ENCODE measurements at places on chromosomes 7 and 10.
A peak's percentile ranks its signal among the peaks of the same experiment; 100 is the strongest.

DNA sequence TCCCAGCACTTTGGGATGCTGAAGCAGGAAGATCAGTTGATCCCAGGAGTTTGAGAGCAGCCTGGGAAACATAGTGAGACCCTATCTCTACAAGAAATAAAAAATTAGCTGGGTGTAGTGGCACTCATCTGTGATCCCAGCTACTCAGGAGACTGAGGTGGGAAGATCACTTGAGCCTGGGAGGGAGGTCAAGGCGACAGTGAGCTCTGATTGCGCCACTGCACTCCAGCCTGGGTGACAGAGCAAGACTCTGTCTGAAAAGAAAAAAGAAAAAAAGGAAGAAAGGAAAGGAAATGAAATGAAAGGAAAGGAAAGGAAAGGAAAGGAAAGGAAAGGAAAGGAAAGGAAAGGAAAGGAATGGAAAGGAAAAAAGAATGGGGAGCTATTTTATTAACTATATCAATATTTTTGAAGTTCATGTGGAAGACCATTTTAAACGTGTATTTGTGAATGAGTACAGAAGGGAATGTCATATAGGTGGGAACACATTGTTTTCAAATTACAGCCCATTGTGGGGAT, 7.1 kb upstream of the IFIT2 start:
- no peak for DNase-seq

- DNase-seq = no peak
Observed at GRCh38 chr7:40918701-40919271, 784.0 kb downstream of the SUGCT start.

DNA sequence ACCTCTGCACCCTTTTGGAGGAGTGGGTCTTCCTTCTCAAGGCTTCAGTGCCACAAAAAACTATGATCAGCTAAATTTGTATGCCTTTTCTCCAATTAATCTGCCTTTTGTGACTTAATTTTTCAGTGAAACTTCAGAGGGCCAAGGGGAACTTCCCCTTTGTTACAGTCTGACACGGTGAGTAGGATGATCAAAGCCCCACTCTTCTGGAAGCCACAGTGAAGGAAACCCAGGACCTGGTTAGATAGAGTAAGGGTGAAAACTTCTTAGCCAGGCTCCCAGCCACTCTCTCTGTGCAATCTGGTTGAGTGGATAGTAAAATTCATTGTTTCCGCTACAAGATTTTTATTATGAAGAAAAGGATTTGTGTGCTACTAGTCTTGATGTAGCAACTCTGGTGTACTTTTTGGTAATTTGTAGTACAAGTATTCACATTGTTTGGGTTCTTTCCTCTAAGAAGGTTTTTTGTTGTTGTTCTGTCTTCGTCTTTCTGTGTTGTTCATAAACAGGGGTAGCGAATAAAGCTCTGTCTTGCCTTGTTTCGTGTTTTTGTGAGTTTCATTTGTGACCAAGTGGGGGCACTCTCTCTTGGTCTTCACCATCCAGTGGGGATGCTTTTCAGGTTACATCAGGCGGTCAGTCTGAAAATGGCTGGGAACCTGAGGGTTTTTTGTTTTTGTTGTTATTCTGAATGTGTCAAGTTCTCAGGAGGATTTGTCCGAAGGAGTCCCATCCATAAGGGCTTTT, 268.5 kb upstream of the NPSR1 start:
- no peak for DNase-seq

DNA sequence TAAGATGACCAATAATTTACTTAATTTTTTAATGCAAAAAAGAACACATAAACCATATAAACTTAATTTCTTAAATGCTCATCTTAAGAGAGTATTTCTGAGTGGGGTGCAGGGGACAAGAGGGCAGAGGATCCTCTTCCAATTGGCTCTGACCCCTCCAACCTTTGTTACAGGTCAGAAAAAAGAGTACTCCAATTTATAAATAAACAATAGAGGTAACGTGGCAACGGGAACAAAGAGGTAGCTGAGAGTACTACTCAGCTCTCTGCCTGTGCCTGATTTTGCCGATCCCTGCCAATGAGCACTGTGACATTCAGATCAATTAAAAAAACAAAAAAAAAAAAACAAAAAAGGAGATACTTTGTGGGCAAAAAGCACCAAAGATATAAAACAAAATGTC, 307.9 kb downstream of the PARD3 start:
- DNase-seq = no peak

GRCh38 chr10:3723766-3724165, 61.2 kb downstream of the KLF6 start:
- DNase-seq = no peak

GRCh38 chr7:68613897-68614296, 984.4 kb upstream of the AUTS2 start:
- DNase-seq = no peak

DNA sequence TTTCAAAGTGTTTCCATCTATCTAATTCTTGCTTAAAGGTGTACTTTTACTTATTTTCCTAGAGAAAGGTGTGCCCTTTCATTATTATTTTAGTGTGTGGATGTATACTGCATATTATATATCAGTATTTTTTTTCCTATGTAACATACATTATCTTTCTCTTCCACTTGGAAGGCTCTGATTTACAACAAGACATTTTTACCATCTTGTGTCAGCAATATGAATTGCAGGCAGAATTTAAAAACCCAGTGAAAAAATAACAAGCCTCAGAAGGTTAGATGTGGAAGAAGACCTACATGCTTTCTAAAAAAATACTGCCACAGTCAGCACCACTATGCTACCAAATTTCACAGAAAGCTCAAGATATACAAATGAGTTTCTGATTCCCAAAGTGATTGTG, 327.7 kb upstream of the STEAP1 start:
- no peak for DNase-seq

DNA sequence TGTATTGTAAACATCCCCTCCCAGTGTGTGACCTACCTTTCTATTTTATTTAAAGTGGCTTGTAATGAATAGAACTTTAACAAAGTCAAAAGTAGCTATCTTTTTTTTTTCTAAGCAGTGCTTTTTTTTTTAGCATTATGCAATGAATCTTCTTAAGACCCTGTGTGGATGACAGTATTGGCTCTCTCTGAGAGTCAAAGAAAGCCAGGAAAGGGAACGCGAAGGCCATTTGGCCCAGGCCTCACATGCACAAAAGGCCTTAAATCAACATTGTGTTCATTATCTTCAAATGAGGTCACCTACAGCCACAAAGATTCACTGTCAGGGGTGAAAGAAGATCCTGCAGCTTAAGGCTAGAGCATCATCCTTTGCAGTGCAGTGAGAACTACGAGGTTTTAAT, 721.5 kb downstream of the GRID1 start:
- no peak for DNase-seq

- DNase-seq = no peak
Observed at GRCh38 chr7:1540776-1541271, 10.3 kb downstream of the MAFK start.

DNA sequence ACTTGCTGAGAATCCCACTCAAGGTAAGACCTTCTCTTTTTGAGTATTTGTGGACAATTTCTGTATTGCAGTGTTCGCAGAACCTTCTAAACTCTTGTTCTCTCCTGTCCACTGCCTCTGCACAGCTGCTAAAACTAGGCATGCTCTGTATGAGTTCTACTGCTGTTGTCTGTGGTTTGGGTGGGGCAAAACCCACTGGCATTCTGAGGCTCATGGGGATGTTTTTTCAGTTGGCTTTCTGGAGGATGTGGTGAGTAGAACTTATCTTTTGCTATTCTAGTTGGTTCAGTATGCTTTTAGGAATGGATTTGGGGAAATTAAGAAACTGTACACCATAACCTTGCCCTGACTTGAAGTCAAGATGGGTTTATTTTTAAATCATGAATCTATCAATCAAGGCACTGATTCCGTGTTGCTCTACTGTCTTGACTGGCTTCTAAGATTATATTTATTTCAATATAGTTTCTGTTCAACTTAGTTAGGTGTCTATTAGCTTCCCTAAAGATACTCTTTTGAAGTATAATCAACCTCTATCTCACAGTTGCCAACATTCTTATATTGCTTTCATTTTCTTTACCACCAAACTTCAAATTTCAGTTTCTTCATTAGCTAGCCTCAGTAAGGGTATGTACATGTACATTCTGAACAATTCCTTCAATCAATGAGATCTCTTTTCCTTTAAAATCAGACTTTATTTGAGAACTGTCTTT, 25.0 kb upstream of the C1GALT1 start:
- peak; percentile 29 for DNase-seq

- DNase-seq = no peak
Observed at GRCh38 chr10:101588879-101589278, 758 bp downstream of the DPCD start.

DNA sequence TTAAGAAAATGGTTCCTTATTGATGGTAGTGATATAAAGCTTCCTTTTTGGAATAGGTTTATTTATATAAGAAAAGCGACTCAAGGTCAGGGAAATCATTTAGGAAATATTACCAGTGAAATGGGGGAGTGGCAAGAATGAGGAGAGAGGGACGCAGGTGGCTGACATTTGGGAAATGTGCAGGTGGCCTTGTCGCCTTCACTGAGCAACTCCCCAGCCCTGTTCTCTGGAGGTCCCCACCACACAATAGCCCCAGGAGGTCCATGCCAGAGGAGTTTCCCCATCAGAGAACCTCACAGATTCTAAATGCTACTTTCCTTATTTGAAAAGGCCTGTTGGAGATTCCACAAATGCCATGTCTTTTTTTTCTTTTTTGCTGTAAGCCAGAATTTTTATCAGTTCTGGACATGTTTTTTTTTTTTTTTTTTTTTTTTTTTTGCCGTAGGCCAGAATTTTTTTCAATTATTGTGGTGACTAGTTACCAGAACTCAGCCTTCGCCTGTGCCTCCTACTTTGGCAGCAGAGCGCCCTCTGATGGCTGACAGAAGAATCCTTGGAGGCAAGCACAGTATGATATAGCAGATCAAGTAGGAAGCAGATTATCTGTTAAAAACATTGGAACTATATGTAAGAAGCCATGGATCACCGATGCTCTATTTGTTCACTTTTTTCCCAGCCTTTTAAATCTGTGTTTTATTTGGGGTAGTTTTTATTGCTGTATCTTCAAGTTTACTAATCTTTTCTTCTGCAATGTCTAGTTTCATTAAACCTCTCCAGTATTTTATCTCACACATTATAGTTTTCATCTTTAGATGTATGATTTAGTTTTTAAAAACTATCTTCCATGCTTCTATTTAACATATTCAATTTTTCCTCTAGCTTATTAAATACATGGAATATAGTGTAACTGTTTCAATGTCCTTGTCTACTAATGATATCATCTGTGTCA, 18.6 kb downstream of the OPALIN start:
- DNase-seq = peak; percentile 19

GRCh38 chr10:123492016-123492415, 174.1 kb upstream of the GPR26 start:
- DNase-seq = no peak

DNA sequence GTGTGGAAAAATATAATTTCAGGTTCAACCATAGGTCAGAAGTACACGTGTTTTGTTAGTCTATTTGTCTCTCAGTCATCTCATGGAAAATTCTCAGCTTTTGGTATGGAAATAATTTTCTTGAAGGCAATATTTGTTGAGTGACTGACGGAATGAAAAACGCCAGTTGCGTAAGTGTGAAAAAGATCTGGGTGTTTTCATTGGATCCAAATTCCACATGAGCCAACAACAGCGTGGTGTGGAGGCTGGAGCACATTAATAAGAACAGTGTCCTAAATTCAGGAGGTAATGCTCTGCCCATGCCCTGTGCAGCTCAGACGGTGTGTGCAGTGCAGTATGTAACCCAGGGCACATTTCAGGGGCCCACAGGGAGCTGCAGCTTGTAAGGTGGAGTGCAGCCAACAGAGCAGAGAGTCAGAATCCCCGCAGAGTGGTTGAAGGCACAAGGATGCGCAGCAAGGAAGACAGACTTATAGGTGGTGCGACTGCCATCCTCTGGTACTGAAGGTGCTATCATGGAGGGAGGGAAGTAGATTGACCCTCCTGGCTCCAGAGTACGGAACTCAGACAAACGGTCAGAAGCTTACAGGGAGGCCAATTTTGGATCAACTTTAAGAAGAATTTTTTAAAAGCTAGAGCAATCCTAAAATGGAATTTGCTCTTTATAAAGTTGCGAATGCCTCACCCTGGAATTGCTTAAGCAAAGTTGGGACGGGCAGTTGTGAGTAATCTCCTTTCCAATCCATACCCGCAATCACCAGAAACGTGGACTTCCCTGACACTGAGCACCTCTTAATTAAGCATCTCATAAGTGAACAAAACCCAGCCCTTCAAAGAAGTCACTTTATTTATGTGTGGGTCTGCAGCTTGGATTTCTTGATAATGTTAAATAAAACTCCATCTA, 38.0 kb downstream of the EGFR start:
- no peak for DNase-seq

GRCh38 chr10:114631666-114632417, 26.2 kb downstream of the ABLIM1 start:
- DNase-seq = no peak

DNA sequence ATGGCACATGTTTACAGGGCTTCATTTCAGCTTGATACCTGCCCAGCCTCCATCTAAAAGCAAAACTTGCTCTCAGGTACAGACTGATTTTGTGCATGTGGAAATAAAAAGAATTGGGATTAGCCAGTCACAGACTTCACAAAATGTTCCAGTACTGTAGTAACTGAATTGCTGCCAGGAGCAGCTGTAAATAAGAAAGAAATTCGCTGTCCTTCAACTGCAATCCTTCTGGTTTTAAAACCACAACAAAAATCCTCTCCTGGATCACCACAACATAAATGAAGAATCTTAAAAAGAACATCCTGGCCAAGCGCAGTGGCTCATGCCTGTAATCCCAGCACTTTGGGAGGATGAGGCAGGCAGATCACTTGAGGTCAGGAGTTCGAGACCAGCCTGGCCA, 3.9 kb upstream of the MIOS start:
- DNase-seq = no peak

DNA sequence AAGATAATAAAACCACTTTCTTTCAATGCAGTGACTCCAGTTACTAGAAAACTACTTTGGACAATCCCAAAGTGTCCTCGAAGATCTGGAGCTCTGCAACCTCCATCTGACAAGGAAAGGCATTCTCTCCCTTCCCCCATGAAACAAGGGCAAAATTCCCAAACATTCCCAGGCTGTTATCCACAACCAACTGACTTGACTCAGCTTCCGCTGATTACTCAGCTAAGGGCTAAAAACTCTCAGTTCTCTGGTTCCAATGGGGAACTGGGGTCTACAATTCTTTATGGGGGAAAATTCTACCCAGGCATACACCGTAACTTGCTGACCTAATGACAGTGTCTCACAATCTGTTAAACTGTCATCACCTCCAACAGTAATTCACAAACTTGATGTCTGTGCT, 48.4 kb downstream of the SFMBT2 start:
- DNase-seq = no peak

GRCh38 chr10:123200531-123200930, 46.3 kb downstream of the BUB3 start:
- no peak for DNase-seq

GRCh38 chr7:151346470-151346769, 4.8 kb downstream of the NUB1 start:
- no peak for DNase-seq
